RWPE2 (cell line): ENCODE measurements at places on chromosomes 5 and 9.

- H3K4me3 ChIP-seq, result no peak overlapping the region
- H3K4me1 ChIP-seq, result no peaks in the 10 kb centered on the region
- H3K27me3 ChIP-seq, result peaks cover 30% of the 10 kb centered on the region
Measured at GRCh38 chr5:38237681-38238080, 20.7 kb upstream of the EGFLAM start.

DNA sequence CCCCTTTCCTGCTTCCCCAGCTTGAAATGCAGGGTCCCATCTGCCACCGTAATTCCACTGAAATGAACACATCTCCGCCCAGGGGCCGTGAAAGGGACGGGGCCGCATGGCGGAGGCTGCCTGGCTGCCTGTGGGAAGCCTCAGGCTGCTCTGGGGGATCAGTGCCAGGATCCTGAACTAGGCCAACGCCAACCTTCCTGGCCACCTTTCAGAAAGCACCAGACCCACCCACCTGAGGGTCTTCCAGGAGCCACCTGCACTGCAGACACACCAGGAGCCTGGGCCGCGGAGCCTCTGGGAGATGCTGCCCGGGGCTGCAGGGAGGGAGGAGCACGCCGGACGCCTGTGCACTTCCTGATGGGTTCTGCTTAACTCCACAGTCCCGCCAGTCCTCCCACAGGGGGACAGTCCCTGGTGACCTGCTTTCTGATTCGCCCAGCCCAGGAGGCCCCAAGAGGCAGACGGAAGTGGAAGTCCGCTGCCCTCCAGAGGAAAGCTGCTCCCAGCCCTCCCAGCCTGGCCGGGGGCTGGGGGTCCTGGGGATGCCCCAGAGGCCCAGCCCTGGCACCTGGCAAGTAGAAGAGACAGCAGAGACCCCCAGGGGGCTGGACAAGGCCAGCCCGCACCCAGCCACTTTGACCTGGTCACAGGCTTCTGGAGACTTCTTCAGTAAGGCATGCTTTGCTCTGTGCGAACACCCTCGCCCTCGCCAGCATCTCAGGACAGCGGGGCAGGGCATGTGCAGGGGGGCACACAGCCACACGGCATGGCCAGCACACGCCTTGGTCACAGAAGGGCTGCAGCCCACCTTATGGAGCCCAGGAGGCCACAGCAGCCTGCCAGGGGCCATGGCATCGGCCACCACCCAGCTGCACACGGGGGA, at the start of gene CARD9:
TSS of gene CARD9 (minus strand) at position 370 of the 883 bp plus-strand sequence. CDS start 1,591 bp downstream, outside the sequence.
- no peak for DNase-seq
- H3K36me3 ChIP-seq, result no peaks in the 10 kb centered on the region
- H3K4me3 ChIP-seq, result no peak within 1 kb of the TSS
- H3K4me1 ChIP-seq, result no peaks in the 10 kb centered on the region
- no peaks in the 10 kb centered on the region for H3K27me3 ChIP-seq

GRCh38 chr9:110728058-110728457, 59.5 kb downstream of the MUSK start:
- H3K27me3 ChIP-seq, result no peaks in the 10 kb centered on the region
- H3K4me1 ChIP-seq, result no peaks in the 10 kb centered on the region
- H3K4me3 ChIP-seq, result no peak overlapping the region

- H3K27ac ChIP-seq, result peak overlapping the region; percentile 80
- no peak for DNase-seq
- H3K4me1 ChIP-seq, result peaks cover 28% of the 10 kb centered on the region
- no peak overlapping the region for H3K4me3 ChIP-seq
- no peaks in the 10 kb centered on the region for H3K27me3 ChIP-seq
Measured at GRCh38 chr5:72465066-72465465, 42.1 kb downstream of the ZNF366 start.

GRCh38 chr5:7364226-7364875, 31.6 kb upstream of the ADCY2 start:
- no peak overlapping the region for H3K27ac ChIP-seq
- DNase-seq, result no peak
- no peaks in the 10 kb centered on the region for H3K4me1 ChIP-seq
- H3K36me3 ChIP-seq, result no peaks in the 10 kb centered on the region

DNA sequence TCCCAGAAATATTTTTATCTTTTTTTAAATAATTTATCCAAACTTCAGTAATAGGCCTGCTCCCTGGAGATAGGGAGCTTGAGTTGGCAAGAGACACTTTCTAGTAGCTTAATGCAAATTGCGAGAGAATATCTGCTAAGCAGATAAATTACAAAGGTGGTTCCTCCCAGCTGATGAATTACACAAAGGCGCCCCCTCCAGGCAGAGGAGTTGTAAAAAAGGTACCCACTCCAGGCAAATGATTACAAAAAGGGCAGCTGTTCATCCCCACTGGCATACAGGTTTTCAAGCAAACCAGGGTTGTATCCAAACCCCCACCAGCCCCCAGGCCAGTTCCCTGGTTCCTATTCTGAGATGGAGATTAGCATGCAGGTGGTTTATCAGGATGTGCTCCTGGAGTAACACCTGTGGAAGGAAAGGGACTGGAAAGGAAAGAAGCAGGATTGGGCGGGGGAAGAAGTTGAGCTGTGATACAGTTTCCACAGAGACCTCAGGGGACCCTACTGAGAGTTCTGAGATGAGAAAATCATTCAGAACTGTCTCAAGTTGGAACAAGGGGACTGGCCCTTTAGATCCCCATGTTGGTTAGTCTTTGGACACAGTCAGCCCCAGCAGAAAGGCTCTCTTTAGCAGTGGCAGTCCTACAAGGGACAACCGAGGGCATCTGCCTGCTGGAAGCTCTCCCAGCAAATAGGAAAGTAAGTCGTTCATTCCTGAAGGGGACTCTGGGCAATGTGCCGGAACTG, 25.5 kb downstream of the ESM1 start:
- H3K36me3 ChIP-seq, result no peaks in the 10 kb centered on the region
- H3K4me1 ChIP-seq, result no peaks in the 10 kb centered on the region
- no peak overlapping the region for H3K4me3 ChIP-seq
- no peaks in the 10 kb centered on the region for H3K27me3 ChIP-seq
- DNase-seq, result no peak

DNA sequence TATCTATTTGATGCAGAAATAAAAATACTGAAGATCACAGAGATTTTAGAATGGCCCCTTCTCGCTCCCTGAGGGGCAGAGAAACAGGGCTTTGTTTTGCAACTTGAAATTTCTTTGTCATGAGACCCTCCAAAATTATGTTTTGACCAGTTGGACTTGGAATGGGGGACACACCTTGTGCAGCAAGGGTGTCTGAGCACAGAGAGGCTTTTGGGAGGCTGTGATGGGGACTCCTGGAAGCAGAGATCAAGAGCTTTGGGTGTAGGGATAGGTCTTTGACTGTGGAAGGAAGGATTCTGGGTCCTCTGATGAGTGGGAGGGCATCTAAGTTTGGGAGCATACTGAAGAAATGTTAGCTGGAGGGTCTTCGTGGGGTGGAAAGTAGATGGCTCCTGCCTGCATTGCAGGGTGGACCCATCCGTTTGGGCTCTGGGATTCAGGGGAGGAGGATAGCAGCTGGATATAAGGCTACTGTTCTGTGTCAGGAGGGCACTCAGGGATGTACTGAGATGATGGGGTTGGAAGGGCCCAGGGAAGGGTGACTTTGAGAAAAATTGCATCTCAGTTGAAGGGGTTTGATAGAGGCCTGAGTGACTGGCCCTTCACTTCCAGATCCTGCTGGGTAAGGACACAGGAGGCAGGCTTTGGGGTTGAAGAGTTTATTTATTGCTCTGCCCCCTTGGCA, 1.8 kb upstream of the MYORG start:
- no peaks in the 10 kb centered on the region for H3K27me3 ChIP-seq
- no peaks in the 10 kb centered on the region for H3K36me3 ChIP-seq
- no peak overlapping the region for H3K27ac ChIP-seq
- no peak for DNase-seq

GRCh38 chr5:103128202-103128601, 8.1 kb downstream of the PPIP5K2 start:
- H3K4me1 ChIP-seq, result no peaks in the 10 kb centered on the region
- no peak for DNase-seq
- no peaks in the 10 kb centered on the region for H3K27me3 ChIP-seq
- no peak overlapping the region for H3K27ac ChIP-seq
- no peak overlapping the region for H3K4me3 ChIP-seq

DNA sequence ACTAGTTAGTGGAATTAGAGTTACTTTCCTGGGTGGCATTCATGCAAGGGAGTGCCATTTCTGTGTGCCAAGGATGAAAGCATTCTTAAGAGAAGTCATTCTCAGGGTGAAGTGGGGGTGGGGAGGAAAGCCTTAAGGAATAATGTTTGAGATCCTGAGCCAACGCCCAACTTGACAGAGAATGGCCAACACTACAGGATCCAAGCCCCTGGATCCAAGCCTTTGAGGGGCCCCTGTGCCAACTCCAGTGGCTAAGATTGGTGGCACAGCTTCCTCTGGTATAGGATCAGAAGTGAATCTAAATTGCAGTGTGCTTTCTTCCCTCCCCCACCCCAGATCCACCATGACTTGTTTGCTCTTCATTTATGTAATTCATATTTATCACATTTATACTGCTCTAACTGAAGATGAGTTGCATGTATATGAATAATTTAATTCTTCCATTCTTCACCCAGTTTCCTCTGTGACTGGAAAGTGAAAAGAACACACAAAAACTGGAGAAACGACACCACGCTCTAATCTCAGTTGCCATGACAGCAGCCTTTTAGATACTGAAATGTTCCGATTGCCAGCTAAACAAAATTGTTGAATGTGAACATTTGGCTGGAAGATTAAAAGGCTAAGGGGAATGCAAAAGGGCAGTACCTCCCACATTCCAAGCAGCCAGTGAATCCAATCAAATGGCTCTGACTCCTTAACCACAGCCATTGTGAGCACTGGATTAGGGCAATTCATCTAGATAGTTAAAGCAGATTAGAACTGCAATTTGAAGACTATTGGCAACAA, 4.5 kb downstream of the ZNF608 start:
- H3K27ac ChIP-seq, result peak overlapping the region; percentile 68
- H3K27me3 ChIP-seq, result peaks cover 9% of the 10 kb centered on the region
- H3K36me3 ChIP-seq, result no peaks in the 10 kb centered on the region
- DNase-seq, result no peak

GRCh38 chr5:63685454-63685853, 276.8 kb downstream of the HTR1A start:
- DNase-seq, result no peak
- H3K27me3 ChIP-seq, result peaks cover 7% of the 10 kb centered on the region
- no peak overlapping the region for H3K4me3 ChIP-seq
- no peak overlapping the region for H3K27ac ChIP-seq
- no peaks in the 10 kb centered on the region for H3K4me1 ChIP-seq
- H3K36me3 ChIP-seq, result no peaks in the 10 kb centered on the region

GRCh38 chr5:107295914-107296313, 374.8 kb downstream of the EFNA5 start:
- no peaks in the 10 kb centered on the region for H3K4me1 ChIP-seq
- no peak overlapping the region for H3K4me3 ChIP-seq
- no peaks in the 10 kb centered on the region for H3K27me3 ChIP-seq
- H3K36me3 ChIP-seq, result no peaks in the 10 kb centered on the region

DNA sequence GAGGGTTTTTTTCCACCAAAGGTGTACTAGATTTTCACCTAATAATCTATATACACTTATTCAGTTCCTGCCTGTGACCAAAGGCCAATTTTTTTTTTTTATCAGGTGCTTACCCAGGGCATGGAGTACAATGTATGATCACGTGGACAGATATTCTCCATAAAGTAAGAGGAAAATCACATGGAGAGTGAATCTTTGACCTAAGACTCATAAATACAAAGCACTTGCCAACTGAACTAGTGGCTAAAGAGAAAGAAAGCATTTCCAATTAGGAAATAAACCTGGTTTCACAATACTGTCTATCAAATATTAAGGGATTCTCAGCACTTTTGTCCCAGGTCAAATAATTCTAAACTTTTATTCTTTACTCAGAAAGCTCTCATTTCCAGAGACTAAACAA, 33.0 kb upstream of the CEP120 start:
- H3K4me3 ChIP-seq, result no peak overlapping the region
- no peak for DNase-seq
- peaks cover 9% of the 10 kb centered on the region for H3K4me1 ChIP-seq

DNA sequence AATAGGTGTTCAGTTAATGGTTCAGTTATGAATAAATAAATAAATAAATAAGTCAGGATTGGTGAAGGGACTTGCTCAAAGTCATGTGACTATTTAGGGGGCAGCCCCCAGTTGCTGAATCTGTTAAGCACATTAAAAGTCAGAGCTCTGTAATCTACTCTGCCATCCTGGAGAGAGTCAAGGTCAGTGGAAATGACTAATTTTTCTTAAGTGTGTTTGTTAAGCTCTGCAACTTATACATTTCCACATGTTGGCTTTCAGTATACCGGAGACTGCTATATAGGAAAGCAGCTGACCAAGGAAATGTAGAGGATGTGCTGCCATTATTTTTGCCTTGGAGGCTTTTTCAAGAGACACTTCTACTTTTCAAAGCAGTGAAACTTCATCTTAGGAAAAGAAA, 57.9 kb downstream of the KIAA1958 start:
- H3K27me3 ChIP-seq, result no peaks in the 10 kb centered on the region
- H3K4me3 ChIP-seq, result no peak overlapping the region
- peaks cover 3% of the 10 kb centered on the region for H3K4me1 ChIP-seq
- no peak for DNase-seq
- no peaks in the 10 kb centered on the region for H3K36me3 ChIP-seq

DNA sequence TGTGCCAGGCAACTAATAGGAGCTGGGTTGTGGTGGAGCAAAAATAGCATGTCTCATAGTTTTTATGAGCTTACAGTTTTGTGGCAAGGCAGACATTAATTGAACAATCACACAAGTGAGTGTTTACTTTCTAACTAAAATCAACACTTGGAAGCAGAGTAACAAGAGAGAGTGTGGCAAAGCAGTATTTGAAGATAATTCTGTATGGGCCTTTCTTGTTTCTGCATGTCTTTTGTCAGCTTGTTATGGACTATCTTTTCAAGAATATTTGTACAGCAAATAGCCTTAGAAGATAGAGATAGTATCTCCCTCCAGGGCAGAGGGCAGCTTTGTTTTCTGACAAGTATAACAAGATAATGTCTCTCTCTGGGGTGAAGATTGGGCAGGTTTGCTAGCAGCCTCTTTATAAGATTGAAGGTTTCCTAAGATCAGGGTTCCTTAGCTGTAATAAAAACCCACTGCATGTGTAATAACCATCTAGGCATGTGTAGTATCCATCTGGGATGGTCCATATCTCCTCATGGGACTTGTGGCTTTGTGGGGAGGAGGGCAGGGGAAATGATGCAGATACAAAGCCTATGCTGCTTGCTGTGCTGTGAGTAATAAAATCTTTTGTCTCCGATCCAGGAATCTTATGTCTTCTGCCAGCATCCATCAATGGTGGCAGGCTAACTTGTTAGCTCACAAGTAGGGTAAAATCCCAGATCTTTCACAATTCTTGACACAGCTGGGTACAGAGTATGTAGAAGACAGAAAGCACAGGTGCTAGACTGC, 479.9 kb downstream of the KDM4C start:
- no peak overlapping the region for H3K27ac ChIP-seq
- no peaks in the 10 kb centered on the region for H3K27me3 ChIP-seq
- no peak overlapping the region for H3K4me3 ChIP-seq
- no peaks in the 10 kb centered on the region for H3K36me3 ChIP-seq
- no peak for DNase-seq
- no peaks in the 10 kb centered on the region for H3K4me1 ChIP-seq

- no peaks in the 10 kb centered on the region for H3K27me3 ChIP-seq
- no peaks in the 10 kb centered on the region for H3K4me1 ChIP-seq
- no peaks in the 10 kb centered on the region for H3K36me3 ChIP-seq
- no peak overlapping the region for H3K27ac ChIP-seq
Measured at GRCh38 chr5:154698763-154699162, 56.4 kb upstream of the LARP1 start.

GRCh38 chr9:712643-713042, 128.9 kb upstream of the DMRT1 start:
- H3K36me3 ChIP-seq, result peaks cover 80% of the 10 kb centered on the region
- no peak for DNase-seq
- no peak overlapping the region for H3K27ac ChIP-seq
- H3K4me3 ChIP-seq, result no peak overlapping the region
- peaks cover 11% of the 10 kb centered on the region for H3K4me1 ChIP-seq

- H3K27me3 ChIP-seq, result no peaks in the 10 kb centered on the region
- no peak for DNase-seq
Measured at GRCh38 chr5:40484495-40484894, 195.2 kb upstream of the PTGER4 start.
